ENCODE measurements at places on chromosomes 11 and 22. TPM values are rescaled to one million over a fixed set of nuclear protein-coding genes. Genes with fewer than 3 reads are reported as not detected.

Gene OR8K3
- not detected for total RNA-seq

Gene IGLL1
- total RNA-seq: not detected

Gene APOL6
- total RNA-seq: 21.0 TPM

Gene TMPRSS6
- not detected for total RNA-seq

Gene B4GALNT4
- 12.0 TPM for total RNA-seq

Gene IL18
- 7.9 TPM for total RNA-seq

Gene MRGPRX4
- total RNA-seq: not detected

Gene IFITM10
- 0.57 TPM for total RNA-seq

Gene OSBP2
- 4.6 TPM for total RNA-seq

Gene THY1
- 36.0 TPM for total RNA-seq

Gene MGAT3
- total RNA-seq: 1.2 TPM

Gene CHRNA10
- total RNA-seq: 1.9 TPM

Gene UPK3A
- not detected for total RNA-seq

Gene C11orf42
- not detected for total RNA-seq

DNA sequence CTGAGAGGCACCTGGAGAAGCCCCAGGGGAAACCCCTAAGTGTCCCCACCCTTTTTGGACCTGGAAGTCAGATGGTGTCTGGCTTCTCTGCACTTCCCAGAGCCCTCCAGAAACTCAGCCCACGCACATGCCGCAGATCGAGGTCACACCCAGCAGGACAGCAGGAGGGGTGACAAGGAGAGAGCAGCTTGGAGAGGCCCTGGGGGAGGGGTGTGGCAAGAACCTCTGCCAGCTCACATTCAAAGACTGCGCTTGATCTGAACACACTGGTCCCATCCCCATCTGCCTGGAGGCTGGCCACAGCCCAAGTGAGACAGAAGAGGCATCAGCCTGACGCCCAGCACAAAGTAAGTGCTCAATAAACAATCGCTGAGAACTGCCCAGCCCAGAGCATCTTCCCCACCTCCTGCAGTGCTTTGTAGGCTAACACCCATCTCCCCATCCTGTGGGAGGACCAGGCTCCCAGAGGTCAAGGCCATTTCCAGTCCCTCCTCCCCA lies 21.4 kb downstream of the TMPRSS6 start:
- H3K27me3 ChIP-seq: no peaks in the 10 kb centered on the region
- H3K4me1 ChIP-seq: no peaks in the 10 kb centered on the region
- H3K27ac ChIP-seq: no peak overlapping the region
- H3K36me3 ChIP-seq: no peaks in the 10 kb centered on the region

DNA sequence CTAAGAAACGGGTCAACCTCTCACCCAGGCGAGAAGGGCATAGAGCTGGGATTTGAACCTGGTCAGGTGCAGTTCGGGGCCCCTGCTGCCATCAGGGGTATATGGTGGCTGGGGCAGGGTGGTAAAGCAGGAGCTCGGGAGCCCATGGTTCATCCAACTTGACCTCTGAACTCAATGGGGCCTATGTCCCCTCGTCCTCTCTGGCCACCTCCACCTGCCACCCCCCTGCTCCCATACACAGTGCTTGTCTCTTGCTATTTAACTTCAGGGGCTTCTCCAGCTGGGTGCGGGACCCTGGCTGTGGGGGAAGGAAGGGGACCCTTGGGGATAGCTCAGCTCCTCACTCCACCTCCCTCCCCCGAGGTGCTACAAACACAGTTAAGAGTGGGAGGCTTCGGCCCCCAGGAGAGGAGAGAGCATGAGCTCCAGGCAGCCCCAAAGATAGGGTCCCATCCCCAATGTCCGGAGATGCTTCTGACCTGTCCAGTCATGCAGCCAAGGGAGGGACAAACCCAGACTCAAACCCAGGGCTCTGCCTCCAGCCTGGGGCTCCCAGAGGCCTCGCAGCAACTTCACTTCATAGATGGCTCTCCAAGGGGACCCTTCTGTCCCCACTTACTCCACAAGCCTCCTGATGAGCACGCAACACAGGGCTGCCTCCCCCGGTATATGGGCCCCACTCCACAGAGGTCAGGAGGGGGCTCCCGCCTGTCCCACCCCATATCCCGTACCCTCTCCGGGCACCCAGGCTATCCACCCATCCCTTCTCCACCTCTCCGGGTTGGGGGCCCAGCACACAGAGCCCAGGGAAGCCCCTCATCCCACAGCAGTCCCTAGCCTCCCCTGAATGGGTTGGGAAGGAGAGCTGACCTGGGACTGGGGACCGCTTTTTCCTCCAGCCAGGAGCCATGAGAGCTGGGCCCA lies 712 bp downstream of the IL2RB start:
- no peak for DNase-seq
- H3K27ac ChIP-seq: no peak overlapping the region
- H3K36me3 ChIP-seq: no peaks in the 10 kb centered on the region

GRCh38 chr22:39996732-39997131 lies 2.0 kb downstream of the FAM83F start:
- H3K27ac ChIP-seq: peak overlapping the region; percentile 40
- DNase-seq: no peak
- peaks cover 8% of the 10 kb centered on the region for H3K4me1 ChIP-seq
- no peaks in the 10 kb centered on the region for H3K27me3 ChIP-seq

GRCh38 chr22:20089226-20089976 lies 9.4 kb downstream of the DGCR8 start:
- H3K27ac ChIP-seq: no peak overlapping the region
- H3K27me3 ChIP-seq: no peaks in the 10 kb centered on the region
- peaks cover 8% of the 10 kb centered on the region for H3K4me1 ChIP-seq
- no peak for DNase-seq
- no peak overlapping the region for H3K4me3 ChIP-seq
- H3K36me3 ChIP-seq: peaks cover 89% of the 10 kb centered on the region

DNA sequence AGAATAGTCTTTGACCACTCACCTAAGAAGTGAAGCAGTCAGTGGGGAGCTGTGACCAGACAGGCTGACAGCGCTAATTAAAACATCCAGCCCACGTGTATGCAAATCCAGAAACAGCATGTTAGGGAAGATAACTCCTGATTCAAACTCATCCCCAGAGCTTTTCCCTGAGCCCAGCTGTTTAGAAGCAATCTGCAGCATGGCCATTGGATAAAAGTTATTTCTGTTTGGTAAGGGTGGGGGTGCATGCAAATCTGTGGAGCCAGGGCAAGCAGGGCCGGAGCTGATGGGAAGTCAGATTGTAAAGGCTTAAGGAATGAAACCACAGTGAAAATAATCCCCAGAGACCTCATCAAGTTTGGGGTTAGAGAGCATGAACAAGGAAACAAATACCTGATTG lies 247.9 kb upstream of the KIRREL3 start:
- no peaks in the 10 kb centered on the region for H3K36me3 ChIP-seq
- H3K4me3 ChIP-seq: no peak overlapping the region
- no peaks in the 10 kb centered on the region for H3K4me1 ChIP-seq
- no peak for DNase-seq

- H3K27ac ChIP-seq: no peak overlapping the region
- H3K4me3 ChIP-seq: no peak overlapping the region
- H3K27me3 ChIP-seq: no peaks in the 10 kb centered on the region
- no peak for DNase-seq
Observed at GRCh38 chr11:26470992-26471391, 101.1 kb downstream of the MUC15 start.

GRCh38 chr11:36254713-36255112 lies 34.5 kb downstream of the COMMD9 start:
- no peak overlapping the region for H3K27ac ChIP-seq
- no peak overlapping the region for H3K4me3 ChIP-seq
- H3K27me3 ChIP-seq: no peaks in the 10 kb centered on the region
- peaks cover 6% of the 10 kb centered on the region for H3K4me1 ChIP-seq

DNA sequence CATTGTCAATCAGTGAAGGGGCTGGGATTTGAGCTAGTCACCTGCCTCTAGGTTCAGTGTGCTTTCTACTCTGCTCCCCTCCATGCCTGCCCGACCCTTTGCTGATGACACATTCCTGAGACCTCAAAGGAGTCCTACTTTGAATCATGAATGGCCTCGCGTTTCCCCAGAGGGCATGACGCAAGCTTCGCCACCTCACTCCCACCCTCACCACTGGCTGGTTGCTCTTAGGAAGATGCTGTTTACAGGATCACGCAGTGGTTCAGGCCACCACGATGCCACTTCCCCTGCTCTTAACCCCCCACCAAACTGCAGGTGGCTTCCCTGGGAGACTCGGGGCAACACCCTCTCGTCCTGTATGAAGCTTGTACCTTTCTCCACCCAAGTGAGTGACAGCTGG lies 62.9 kb upstream of the B3GAT1 start:
- no peak overlapping the region for H3K27ac ChIP-seq
- H3K27me3 ChIP-seq: peaks cover 3% of the 10 kb centered on the region
- no peak overlapping the region for H3K4me3 ChIP-seq
- no peaks in the 10 kb centered on the region for H3K36me3 ChIP-seq
- no peak for DNase-seq

DNA sequence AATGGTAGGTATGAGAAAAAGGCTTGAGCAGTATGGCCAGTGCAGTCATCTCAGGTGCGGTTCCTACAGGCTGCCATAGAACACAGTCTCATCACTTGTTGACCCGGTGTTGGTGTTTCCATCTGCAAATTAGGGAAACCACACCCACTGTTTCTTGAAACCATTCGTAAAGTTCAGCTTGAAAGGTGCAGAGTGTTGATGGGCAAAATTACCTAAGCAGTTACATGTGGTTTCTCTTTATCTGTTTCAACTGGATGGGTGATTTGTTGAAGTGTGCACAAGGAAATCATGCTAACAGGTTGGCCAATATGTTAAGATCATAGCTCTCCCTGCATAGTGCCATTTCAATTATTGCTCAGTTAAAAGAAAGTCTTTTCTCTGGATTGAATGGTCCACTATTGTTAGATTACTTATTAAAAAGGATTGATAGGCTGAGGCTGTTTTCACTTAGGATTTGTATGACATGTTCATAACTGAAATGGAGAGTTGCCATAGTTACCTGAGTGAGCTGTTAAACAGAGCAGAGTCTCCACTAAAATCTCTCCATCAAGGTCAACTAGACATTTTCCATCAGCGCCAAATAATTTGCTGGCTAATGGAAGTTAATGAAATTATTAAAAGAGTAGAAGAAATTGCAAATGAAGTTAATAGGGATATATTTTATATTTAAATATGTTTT lies 203.1 kb upstream of the MTMR2 start:
- no peak for DNase-seq
- H3K4me3 ChIP-seq: no peak overlapping the region
- no peak overlapping the region for H3K27ac ChIP-seq
- H3K36me3 ChIP-seq: no peaks in the 10 kb centered on the region
- H3K27me3 ChIP-seq: no peaks in the 10 kb centered on the region

- DNase-seq: peak; percentile 24
- H3K4me1 ChIP-seq: peaks cover 18% of the 10 kb centered on the region
- H3K27ac ChIP-seq: no peak overlapping the region
- no peak overlapping the region for H3K4me3 ChIP-seq
Observed at GRCh38 chr11:6578134-6578533, 25.3 kb downstream of the RRP8 start.

- H3K27ac ChIP-seq: peak overlapping the region; percentile 97
- peak; percentile 92 for DNase-seq
- peak overlapping the region; percentile 85 for H3K4me3 ChIP-seq
- no peaks in the 10 kb centered on the region for H3K36me3 ChIP-seq
Observed at GRCh38 chr11:86245369-86246292, 1.1 kb downstream of the EED start.

DNA sequence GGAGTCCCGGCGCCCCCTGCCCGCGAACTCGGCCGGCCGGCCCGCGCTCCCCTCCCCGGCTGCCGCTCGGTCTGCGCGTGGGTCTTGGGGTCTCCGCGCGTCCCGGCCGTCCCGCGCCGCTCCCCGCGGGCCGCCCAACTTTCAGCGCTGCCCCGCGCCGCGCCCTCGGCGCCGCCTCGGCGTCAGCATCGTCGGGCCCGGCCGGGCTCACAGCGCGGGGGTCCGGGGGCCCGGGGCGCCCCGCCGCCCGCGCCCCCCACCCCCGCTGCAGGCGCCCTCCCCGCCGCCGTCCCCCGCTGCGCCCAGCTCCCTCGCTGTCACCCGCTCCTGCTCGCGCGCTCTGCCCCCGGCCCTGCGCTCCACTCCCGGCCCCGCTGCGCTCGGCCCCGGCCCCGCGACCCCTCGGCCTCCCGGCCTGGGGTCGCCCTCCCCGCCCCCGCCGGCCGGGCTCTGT lies at the start of gene KCNJ4:
TSS of gene KCNJ4 (minus strand) at position 124 of the 454 bp plus-strand sequence. CDS start 27,067 bp downstream, outside the sequence.
- no peak within 1 kb of the TSS for H3K27ac ChIP-seq
- H3K4me3 ChIP-seq: peak within 1 kb of the TSS; percentile 66
- no peaks in the 10 kb centered on the region for H3K36me3 ChIP-seq
- DNase-seq: no peak
- peaks cover 15% of the 10 kb centered on the region for H3K4me1 ChIP-seq

- peak overlapping the region; percentile 36 for H3K4me3 ChIP-seq
- H3K27ac ChIP-seq: peak overlapping the region; percentile 27
Observed at GRCh38 chr22:37484480-37485394, 1.4 kb downstream of the MFNG start.
